Effector CD8-positive, alpha-beta T cell (primary cell): ENCODE measurements at places on chromosomes 2 and 18.
A peak's percentile ranks its signal among the peaks of the same experiment; 100 is the strongest.

GRCh38 chr2:121179467-121179866, 105.5 kb downstream of the TFCP2L1 start:
- DNase-seq: no peak

DNA sequence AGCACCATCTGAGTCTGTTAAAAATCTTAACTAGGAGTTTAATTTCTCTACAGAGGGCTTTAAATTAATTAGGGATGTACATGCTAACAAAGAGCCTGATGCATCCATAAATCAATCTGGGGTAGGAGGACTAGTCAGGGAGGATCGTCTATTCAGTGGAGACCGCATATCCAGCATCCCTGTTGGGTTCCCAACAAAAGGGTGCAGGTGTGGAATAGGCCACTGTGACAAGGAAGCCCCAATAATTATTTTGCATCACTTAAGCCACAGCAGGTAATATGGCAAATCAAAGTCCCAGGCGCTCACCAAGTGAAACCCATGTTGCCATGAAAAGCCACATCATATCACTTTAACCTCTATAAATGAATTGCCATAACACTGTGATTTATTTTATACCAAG, 392.3 kb downstream of the NCKAP5 start:
- no peak for DNase-seq

- DNase-seq: peak; percentile 4
Observed at GRCh38 chr2:237774811-237775553, 23.6 kb upstream of the RBM44 start.

GRCh38 chr18:25042641-25043051, 309.3 kb downstream of the ZNF521 start:
- no peak for DNase-seq

DNA sequence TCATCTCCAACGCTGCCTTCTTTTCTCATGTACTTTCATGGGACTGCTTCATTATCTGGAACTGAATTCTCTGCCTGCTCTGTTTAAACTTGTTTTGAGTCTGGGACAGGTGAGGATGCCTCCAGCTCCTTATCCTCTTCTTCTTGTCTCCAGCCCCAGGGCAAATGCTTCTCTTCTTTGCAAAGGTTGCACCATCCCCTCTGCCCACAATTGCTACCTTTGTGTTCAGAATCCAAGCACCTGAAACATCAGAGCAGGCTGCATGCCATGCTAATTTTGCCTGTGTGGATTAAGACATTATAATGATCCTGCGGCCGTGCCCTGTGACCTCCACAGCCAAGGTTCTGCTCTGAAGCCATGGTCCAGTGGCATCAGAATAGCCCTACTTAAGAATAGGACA, 309.5 kb downstream of the EPHA4 start:
- no peak for DNase-seq

GRCh38 chr2:144660518-144661316, 140.8 kb upstream of the ZEB2 start:
- DNase-seq: no peak

GRCh38 chr2:85797921-85798320, 44.1 kb downstream of the ATOH8 start:
- DNase-seq: no peak

DNA sequence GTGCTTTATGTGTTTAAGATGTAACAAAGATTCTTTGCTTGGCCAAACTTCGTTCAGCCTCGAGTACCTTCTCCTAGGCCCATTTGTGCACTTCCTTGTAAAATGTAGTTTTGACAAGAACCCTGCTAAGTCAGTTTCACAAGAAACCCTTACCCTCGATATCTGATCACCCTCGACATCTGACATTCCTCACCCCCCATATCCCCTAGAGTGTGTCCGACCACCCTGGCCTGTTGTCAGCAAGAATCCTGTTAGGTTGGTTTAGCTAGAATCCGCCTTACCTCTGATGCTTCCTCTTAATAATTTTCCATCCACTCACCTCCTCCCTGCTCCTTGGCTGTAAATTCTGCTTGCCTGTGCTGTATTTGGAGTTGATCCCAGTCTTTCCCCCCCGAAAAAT, 85.3 kb downstream of the UXS1 start:
- no peak for DNase-seq

DNA sequence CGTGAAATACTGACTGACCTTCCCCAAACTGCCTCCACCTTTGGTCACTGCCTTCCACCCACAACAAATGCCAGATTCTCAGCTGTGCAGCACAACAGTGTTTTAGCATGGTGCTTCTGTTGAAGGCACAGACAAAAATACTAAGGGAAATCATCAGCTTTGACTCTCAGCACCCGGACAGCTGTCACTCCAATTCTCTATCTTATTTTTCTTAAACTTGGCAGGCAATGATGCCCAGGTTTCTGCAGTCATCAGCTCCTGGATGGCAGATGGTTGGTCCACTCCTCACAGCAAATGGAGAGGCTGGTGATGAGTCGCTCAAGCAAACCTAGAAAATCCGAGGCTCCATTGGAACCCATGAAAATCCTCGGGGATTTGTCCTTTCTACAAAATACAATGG, 2.9 kb upstream of the FAM124B start:
- no peak for DNase-seq

DNA sequence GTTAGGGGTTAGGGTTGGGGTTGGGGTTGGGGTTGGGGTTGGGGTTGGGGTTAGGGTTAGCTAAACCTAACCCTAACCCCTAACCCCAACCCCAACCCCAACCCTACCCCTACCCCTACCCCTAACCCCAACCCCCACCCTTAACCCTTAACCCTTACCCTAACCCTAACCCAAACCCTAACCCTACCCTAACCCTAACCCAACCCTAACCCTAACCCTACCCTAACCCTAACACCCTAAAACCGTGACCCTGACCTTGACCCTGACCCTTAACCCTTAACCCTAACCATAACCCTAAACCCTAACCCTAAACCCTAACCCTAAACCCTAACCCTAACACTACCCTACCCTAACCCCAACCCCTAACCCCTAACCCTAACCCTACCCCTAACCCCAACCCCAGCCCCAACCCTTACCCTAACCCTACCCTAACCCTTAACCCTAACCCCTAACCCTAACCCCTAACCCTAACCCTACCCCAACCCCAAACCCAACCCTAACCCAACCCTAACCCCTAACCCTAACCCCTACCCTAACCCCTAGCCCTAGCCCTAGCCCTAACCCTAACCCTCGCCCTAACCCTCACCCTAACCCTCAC, 24.1 kb upstream of the RABL2A start:
- DNase-seq: no peak

- no peak for DNase-seq
Observed at GRCh38 chr2:224724331-224724730, 8.2 kb upstream of the CCDC195 start.

GRCh38 chr2:88517759-88518201, 65.3 kb upstream of the FOXI3 start:
- DNase-seq: no peak

DNA sequence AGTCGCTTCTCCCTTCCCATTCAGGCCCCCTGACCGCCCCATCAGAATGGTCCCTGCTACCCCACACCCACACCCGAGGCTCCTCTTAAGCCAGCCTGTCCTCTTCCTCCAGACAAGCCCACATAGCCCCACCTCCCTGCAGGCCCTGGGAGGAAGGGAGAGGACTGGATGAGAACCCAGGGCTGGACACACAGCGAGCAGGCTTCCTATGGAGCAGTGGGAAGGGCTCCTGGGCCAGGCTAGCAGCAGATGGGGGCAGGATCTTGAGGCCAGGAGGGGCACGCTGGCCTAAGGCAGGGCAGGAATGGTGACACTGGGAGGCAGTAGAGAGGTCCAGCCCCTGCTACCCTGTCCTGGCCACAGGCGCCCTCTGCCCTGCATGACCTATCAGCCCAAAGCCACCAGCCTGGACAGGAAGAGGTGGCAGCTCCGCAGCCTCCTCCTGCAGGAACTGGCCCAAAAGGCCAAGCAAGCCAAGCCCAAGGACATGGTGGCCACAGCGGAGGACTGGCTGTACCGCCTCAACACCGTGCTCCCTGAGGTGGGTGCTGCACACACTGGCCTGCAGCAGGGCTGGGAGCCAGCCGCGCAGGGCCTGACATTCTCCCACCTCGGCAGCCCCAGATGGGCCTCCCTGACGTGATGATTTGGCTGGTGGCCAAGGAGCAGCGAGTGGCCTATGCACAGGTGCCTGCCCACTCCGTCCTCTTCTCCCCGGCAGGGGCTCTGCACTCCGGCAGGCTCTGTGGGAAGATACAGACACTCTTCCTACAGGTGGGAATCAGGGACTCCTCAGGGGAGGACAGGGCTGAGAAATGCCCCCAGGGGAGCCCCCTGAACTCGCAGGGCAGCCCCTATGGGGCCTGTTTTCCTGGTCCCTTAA, 43.3 kb downstream of the FER1L5 start:
- DNase-seq: no peak

GRCh38 chr18:35803551-35803950, 168.9 kb upstream of the RMP24 start:
- DNase-seq: no peak

DNA sequence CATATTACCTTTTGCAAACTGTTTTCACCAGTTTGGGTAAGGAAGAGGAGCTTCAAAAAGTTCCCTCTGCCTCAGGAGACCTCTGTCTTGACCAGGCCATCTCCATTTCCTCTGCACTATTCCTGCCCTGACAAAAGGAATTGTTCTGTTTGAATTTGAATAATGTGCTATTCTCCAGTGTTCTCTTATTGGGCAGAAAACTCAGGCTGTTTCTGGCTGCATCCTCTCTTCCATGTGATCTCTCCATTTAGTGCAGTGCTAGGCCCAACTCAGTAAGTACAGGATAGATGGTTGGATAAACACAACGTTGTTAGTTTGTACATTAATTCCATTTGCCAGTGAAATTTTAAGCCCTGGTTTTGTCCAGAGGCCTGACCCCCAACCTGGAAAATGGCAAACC, 102.2 kb upstream of the CELF4 start:
- DNase-seq: no peak
